ENCODE measurements at places on chromosomes 6 and 20. TPM values are rescaled to one million over a fixed set of nuclear protein-coding genes. Genes with fewer than 3 reads are reported as not detected.
A peak's percentile ranks its signal among the peaks of the same experiment; 100 is the strongest.

The CALHM6 gene
- 1.3 TPM for total RNA-seq

The HDGFL1 gene
- total RNA-seq = not detected

The EEF1A2 gene
- 0.31 TPM for total RNA-seq

The MAP1LC3A gene
- 33.6 TPM for total RNA-seq

The COL19A1 gene
- total RNA-seq = 0.33 TPM

The SPATS1 gene
- not detected for total RNA-seq

The C6orf15 gene
- not detected for total RNA-seq

The PPARD gene
- 38.7 TPM for total RNA-seq

The SMOC2 gene
- not detected for total RNA-seq

The SRXN1 gene
- 4.1 TPM for total RNA-seq

The RAET1L gene
- not detected for total RNA-seq

The TMEM74B gene
- 35.4 TPM for total RNA-seq

The ISM1 gene
- total RNA-seq = 23.8 TPM

The BMP5 gene
- total RNA-seq = 0.18 TPM

The NHLRC1 gene
- total RNA-seq = 0.64 TPM

GRCh38 chr6:34583861-34584604, 27.9 kb upstream of the SPDEF start:
- no peak for DNase-seq

- no peak for DNase-seq
These were observed 3.0 kb upstream of the PHACTR2 start for GRCh38 chr6:143674483-143675381.

- no peak for DNase-seq
These were observed 44.4 kb downstream of the DSTN start for GRCh38 chr20:17614176-17614811.

DNA sequence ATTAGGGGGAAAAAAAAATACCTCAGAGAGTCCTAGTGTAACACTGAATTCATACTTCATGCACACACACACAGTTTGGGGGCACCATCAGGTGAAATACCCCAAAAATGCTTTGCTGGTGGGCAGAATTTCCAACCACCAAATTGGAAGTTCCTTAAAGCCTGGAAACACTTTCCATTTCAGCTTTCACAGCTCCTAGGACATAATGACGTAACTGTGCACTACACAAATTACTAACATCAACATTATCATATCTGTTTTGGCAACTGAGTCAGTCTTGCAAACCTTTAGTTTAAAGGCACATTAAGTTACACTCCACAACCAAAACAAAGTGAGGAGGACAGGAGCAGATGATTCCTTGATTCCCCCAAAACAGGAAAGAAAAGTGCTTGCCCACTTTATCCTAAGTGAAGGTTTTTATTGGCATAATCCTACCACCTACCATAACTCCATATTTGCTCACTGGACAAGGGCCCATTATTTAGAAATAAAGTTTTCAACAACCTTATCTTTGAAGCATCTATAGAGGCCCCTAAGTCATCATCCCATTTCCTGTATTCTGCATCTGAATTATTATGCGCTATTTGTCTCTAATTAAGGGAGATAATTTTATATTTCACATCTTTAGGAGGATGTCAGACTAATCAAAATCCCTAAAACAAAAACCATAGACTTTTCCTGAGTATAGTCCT, 3.4 kb downstream of the MBOAT1 start:
- no peak for DNase-seq

DNA sequence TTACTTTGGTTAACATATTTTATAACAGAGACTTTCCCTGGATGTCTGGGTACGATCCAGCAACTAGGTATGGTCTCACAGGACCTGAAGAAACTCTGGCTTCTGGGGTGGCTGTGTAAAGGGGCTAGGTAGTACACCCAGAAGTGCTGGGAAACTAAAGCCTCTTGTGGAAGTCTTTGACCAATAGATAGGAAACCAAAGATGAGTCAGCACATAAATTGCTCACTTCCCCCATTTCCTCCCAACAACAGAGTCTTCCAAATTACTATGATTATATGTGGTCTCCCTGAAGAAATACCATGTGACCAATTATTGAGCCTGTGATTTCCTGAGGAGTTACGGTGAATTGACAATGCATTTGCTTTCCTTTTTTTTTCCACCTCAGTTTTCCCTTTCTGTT, 26.8 kb upstream of the TBX18 start:
- DNase-seq = no peak

- no peak for DNase-seq
These were observed 116.9 kb downstream of the PLG start for GRCh38 chr6:160818934-160819333.

DNA sequence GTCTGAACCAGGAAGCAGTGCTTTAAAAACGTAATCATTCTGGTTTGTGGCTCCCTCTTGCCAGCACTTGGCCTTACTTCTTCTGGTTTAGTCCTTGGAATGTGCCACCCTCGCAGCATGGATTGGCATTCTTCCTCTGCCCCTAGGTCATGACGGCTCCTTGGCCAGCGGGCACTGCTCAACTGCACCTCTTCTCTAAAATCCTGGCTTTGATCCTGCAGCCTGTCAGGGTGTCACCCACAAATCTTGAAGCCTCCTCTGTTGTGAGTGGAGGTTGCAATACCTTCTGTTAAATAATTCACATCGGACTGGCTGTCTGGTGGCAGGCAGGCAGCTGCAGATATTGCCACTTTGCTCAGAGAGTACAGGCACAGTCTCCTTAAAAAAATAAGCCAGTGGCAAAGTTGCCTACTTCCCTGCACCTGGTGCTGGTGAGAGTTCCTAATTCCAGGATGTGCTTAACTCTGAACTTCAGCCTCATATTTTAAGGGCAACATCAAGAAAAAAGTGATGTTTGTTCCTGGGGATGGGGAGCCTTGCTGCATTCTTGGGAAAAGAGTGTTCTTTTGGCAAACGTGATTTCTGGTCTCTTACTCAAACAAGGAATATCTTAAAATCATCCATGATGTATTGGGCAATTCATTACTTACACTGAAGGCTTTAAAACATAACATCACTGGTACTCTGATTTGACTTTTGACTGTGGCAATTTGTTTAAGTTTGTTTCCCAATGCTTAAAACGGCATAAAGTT, 179.8 kb downstream of the FOXA2 start:
- DNase-seq = no peak

GRCh38 chr6:109174916-109175315, 79.6 kb downstream of the CEP57L1 start:
- DNase-seq = no peak

DNA sequence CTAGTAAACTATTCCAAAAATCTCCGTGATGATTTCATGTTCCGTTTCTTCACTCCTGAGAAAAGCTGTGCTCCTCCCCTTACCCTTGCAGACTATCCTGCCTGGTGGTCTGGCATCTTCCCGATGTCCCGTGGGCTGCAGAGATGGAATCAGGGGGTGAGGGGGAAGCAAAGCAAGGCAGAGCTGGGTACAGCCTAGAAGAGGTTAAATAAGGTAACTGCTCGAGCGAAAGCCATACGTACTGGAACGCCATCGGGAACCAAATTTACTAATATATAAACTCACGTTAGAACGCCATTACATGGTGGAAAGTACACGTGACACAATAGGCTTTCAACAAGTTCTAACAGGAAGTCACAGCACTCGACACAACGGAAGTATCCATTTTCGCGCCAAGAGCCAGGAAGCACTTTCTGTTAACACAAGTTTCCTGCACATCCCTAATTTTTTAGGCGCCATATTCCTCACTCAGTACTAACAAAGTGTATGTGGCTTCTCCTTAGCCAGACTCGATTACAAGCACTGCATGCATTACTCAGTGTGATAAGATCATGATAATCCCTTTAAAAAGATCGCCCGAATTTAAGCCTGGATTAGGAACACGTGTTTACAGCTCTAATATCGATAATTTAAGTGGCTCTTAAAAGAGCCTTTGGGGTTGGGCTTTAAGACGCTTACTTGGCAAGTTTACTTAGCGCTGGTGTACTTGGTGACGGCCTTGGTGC, 101.6 kb upstream of the PRSS16 start:
- DNase-seq = peak; percentile 37

GRCh38 chr6:4162370-4162769, 27.0 kb upstream of the ECI2 start:
- DNase-seq = no peak

DNA sequence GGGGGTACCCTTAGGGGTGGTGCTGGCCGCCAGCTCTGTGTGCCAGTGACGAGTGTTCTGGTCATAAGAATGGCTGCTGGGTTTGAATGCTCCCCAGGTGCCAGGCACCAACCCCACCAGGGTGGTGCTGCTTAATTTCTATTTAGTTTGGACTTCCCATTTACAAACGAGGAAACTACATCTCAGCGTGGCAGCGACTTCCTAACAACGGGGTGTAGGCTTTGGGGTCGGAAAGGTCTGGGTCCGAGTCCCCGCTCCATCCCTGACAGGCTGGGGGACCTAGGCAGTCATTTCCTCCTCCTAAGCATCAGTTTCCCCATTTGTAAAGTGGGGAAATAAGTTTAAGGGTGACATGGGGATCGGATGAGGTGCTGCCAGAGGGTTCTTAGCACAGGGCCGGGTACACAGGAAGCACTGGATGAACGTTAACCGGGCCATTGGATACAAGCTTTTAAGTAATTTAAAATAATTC, 30.3 kb downstream of the CEBPB start:
- no peak for DNase-seq

DNA sequence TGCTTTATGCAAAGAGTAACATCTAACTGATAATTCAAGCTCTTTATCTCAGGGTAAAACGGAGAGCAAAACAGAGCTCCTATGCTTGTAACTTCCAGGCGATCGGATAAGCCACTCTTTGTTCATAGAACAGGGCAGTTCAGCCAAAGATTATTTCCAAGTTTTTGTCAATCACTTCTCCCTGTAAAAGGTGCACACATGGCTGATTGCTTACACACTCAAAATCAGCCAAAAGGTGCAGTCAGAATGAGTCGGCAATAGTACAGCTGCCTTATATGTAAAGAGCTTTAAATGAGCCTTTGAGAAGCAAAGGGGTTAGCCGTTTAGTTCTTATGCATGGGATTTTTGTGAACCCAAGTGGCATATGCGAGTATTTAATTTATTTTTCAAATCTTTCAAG, 449.6 kb upstream of the POU3F2 start:
- no peak for DNase-seq

- no peak for DNase-seq
These were observed 75.0 kb downstream of the PLCB4 start for GRCh38 chr20:9143926-9144325.

- no peak for DNase-seq
These were observed 43.3 kb downstream of the FYN start for GRCh38 chr6:111829998-111830397.

DNA sequence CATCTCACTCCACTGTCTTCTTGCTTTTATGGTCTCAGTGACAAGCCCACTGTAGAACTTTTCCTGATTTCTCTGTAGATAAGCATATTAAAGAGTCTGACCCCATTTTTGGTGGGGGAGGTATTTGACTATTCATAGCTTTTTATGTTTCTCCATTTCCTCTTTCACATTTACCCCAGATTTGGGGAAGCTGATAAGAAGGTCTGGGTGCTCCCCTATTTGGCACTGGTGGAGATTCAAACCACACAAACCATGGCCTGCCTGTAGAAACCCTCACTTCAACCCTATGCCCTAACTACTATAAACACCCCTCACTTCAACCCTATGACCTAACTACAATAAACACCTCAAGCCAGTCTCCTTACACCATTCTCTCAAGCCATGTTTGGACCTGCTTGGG, 196.2 kb upstream of the SYNDIG1 start:
- DNase-seq = no peak

GRCh38 chr6:41424370-41425058, 89.1 kb downstream of the NCR2 start:
- peak; percentile 92 for DNase-seq

DNA sequence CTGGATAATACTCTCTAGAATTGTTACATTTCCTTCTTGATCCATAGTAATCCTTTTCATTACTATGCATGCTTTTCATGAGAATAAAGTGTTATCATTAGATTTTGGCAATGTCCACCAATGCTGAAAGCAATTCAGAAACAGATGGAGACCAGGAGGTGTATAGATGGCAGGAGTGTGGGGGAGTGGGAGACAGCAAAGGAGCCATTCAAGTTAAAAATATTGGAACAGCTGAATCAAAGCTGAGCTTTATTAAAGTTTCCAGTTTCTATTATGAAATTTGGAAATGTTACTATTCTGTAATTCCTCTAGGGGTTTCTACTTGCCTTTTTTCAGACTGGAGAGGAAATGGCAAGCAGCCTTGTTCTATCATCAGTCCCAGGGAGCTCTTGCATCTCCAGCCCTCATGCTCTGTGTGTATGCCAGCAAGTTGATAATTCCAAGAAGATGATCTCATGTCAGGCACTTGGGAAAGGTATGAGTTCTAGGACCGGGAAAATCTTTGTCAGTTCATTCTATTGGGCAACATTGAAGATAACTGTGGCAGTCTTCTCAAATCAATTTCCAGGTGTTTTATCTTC, 228.0 kb downstream of the CD109 start:
- DNase-seq = no peak

DNA sequence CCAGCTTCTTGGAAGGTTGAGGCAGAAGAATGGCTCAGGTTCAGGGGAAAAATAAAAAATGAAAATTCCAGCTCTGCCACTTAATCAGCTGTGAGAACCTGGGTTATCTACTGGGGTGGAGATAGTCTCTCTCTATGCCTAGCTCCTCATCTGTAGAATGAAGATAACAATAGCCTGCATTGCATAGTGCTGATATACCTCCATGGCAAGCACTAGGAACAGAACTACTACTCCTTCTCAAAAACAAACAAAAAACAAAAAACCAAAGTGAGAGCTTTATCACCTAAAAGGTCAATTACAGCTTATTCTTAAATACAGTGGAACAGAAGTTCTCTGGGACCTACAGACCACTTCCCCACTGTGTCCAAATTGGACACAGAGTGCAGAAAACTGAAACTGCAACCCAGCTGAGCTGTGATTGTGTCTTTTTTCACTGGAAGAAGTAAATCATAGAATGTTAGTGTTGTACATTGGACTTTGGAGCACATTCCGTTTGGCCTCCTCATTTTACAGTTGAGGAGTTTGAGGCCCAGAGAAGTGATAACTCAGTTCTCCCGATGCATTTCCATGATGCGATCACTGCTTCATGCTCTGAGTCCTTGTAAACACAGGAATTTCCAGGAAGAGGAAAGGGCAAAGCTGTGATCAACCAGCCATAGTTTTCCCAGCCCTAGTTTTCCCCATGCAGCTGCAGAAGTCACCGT, 23.3 kb downstream of the MTFR2 start:
- DNase-seq = no peak

DNA sequence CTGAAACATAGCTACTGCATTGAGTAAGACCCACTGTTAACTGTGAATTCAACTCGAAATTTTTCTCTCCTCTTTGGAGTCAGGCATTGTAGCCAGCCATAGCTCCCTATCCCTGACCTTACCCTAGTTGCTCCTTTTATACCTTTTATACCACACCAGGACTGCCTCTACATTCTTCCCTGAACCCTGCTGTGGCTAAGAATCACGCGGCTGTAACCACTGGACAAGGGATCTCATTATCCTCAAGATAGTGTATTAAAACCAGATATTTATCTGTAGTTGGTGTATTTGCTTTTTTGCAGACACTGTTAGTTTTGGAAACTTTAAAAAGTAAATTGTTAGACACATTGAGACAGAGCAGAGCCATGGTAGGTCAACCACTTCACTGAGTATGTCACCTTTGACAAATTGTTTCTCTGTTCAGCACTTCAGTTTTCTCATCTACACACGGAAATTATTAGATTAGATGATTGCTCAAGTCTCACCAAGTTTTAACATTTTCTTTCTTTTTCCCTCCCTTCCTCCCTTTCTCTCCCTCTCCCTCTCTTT, 171.9 kb upstream of the PRND start:
- DNase-seq = no peak

GRCh38 chr20:34543463-34544056, 15.0 kb upstream of the MAP1LC3A start:
- DNase-seq = no peak

- no peak for DNase-seq
These were observed 12.4 kb upstream of the CSNK2A1 start for GRCh38 chr20:555976-556385.

All from endothelial cell (in vitro differentiated cells).